Thymus (tissue), 14 donors: ENCODE measurements at places on chromosomes 7 and 10. TPM values are rescaled to one million over a fixed set of nuclear protein-coding genes. Genes with fewer than 3 reads are reported as not detected.

- DNase-seq: no peak
- peaks cover 3% of the 10 kb centered on the region for H3K4me1 ChIP-seq
Observed at GRCh38 chr10:89419548-89419947, 5.2 kb downstream of the IFIT5 start.

The BLOC1S2 gene
- 49.9 TPM for total RNA-seq

The CLDN4 gene
- 13.4 TPM for total RNA-seq

The YWHAG gene
- 16.0 TPM for total RNA-seq

- no peak overlapping the region for H3K4me3 ChIP-seq
- peaks cover 2% of the 10 kb centered on the region for H3K4me1 ChIP-seq
- DNase-seq: no peak
- H3K36me3 ChIP-seq: no peaks in the 10 kb centered on the region
- no peak overlapping the region for H3K27ac ChIP-seq
Observed at GRCh38 chr10:17795813-17796594, 13.1 kb upstream of the MRC1 start.

The TCAF2 gene
- total RNA-seq: 3.8 TPM

- H3K4me1 ChIP-seq: peaks cover 35% of the 10 kb centered on the region
- no peaks in the 10 kb centered on the region for H3K27me3 ChIP-seq
- no peak for DNase-seq
- peaks cover 39% of the 10 kb centered on the region for H3K36me3 ChIP-seq
Observed at GRCh38 chr7:92735707-92736106, 100.7 kb downstream of the CDK6 start.

The TMEM225B gene
- 1.5 TPM for total RNA-seq

GRCh38 chr7:139023076-139023475 is 12.8 kb downstream of the ZC3HAV1L start:
- H3K27me3 ChIP-seq: no peaks in the 10 kb centered on the region
- peaks cover 37% of the 10 kb centered on the region for H3K36me3 ChIP-seq
- H3K4me1 ChIP-seq: no peaks in the 10 kb centered on the region
- H3K4me3 ChIP-seq: no peak overlapping the region
- no peak for DNase-seq
- H3K27ac ChIP-seq: no peak overlapping the region

- no peak overlapping the region for H3K27ac ChIP-seq
- no peak overlapping the region for H3K4me3 ChIP-seq
- H3K27me3 ChIP-seq: no peaks in the 10 kb centered on the region
Observed at GRCh38 chr7:66415659-66416265, 210.6 kb downstream of the TPST1 start.

GRCh38 chr7:103577059-103577458 is 131.1 kb upstream of the SLC26A5 start:
- no peak overlapping the region for H3K4me3 ChIP-seq
- H3K36me3 ChIP-seq: no peaks in the 10 kb centered on the region
- DNase-seq: no peak
- H3K4me1 ChIP-seq: no peaks in the 10 kb centered on the region
- H3K27me3 ChIP-seq: no peaks in the 10 kb centered on the region

The GJD4 gene
- 0.09 TPM for total RNA-seq

DNA sequence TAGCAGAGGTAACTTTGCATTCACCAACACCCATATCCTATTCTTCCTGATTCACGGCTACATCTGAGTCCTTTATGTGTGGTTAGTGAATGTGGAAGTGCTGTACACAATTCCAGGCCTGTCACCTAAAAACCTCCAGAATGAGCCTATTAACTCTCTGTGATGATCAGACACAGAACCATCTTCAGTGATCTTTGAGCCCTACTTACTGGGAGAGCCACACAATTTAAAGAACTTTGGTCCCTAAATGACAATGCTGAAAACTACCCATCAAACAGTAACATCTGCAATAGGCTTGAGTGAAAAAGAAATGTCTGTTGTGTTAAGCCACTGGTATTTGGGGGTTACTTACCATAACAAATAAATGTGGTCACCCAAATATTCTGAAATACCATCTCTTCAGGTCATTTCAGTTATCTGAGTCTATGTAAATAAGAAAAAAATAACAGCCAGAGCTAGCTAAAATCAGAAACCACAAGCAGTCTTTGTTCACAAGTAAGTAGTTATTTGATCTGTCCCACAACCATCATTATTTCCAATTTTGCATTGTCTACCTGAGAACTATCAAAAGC is 145.7 kb downstream of the HGF start:
- H3K36me3 ChIP-seq: no peaks in the 10 kb centered on the region
- H3K4me3 ChIP-seq: no peak overlapping the region
- H3K27ac ChIP-seq: no peak overlapping the region
- DNase-seq: no peak

DNA sequence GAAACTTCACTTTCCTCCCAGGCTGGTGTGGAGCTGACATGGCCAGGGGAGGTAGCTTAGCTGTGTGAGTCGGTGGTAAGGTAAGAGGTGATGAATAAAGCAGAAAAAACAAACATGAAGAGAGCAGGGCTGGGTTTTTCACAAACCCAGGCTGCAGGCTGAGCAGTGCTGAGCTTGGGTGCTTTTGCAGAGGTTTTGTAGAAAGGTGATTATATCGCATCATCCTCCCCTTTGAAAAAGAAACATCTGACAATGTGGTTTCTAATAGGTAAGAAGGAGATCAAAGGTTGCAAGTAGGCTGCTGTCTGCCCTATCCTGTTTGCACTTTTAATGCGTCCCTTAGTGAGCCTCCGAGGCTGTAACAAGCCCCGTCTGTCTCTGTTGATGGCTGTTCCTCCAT is 69.6 kb upstream of the GRM8 start:
- H3K36me3 ChIP-seq: no peaks in the 10 kb centered on the region
- DNase-seq: no peak
- no peaks in the 10 kb centered on the region for H3K4me1 ChIP-seq
- H3K27ac ChIP-seq: no peak overlapping the region
- H3K27me3 ChIP-seq: no peaks in the 10 kb centered on the region
- H3K4me3 ChIP-seq: no peak overlapping the region
